Right ventricle myocardium inferior (tissue), 1 donor: ENCODE measurements at places on chromosomes 2 and 18. TPM values are rescaled to one million over a fixed set of nuclear protein-coding genes. Genes with fewer than 3 reads are reported as not detected.

DNA sequence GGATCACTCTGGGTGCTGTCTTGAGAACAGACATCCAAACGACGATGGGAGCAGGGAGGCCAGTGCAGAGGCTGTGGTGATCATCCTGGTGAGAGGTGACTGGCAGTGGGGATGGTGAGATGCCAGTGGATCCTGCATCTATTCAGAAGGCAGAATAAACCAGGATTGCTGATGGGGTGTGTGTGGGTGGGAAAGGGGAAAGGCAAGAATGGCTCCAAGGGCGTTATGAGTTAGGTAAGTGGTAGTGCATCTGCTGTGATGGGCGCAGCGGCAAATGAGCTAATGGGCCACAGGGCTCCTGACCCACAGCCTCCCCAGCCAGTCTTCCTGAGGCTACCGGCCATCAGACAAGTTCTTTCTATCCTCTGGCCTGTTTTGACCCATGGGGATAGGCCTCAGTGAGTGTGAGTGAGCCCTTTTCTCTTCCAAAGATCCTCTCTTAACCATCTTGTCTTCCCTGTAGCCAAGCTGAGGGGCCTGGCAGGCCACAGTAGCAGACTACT is 29.6 kb downstream of the SERTAD2 start:
- no peak for DNase-seq

CHN1 gene
- total RNA-seq, result 11.7 TPM

- DNase-seq, result no peak
Measured at GRCh38 chr18:33596178-33596854, 18.3 kb downstream of the ASXL3 start.

- no peak for DNase-seq
Measured at GRCh38 chr2:203744091-203744490, 37.7 kb downstream of the CD28 start.

- no peak for DNase-seq
Measured at GRCh38 chr2:109162999-109163398, 34.0 kb downstream of the SH3RF3 start.
